ENCODE measurements at places on chromosomes 2 and 18.

GRCh38 chr2:162166174-162166573, 14.1 kb upstream of the GCG start:
- DNase-seq = no peak

DNA sequence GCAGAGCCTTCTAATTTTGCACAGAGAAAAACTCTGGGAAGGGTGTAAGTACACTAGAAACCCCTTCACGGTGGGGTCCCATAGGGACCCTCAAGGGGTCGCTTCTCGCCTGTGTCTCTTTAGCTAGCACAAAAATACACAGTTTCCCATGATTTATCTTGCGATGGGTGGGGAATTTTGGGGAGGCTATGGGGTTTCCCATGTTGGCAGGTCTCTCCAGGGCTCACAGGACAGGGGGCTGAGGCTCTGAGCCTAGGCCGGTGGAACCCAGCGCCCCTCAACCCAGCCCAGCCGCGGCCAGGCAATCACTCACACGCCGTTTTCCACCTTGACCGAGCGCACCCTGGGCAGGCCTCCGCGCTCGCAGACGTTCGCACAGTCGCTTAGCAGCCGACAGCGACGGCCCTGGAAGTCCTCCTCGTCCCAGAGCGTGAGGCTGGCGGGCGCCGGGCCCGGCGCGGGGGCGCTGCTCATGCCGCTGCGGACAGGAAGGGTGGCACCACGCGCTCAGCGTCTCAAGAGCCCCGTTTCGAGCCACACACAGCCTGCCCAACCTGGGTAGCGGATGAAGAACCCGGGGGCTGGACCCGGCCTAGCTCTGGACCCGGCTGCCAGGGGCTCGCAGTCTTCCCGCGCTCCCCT, 398 bp downstream of the CRYBA2 start:
- DNase-seq = peak; percentile 61

DNA sequence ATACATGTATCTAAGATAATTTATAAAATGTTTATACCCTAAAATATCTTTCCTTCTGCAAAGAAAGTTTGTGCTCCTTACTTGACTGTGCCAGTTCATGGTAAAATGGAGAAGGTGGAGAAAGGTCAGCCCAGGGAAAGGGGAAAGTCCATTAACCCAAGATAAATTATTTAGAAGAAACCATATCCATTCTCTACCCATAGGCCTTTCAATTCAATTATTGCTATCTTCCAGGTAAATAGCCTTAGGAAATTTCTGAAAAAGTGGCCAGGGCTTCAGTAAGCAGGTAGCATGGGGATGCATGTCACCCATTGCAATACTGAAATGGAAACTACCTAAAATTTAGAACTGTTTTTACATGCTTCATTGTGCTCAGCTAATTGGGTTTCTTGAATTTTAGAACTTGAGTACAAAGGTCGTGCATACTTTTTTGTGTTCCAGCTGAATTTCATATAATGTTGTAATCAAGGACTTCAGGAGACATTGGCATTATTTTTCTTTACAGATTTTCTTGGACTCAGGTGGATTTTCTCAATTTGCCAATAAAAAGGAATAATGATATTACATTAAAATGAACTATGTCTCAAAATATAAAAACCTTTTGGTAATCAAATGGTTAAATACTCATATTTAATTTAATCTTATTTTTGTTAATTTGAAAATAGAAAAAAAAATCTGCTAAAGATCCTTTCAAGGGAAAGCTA, 124.9 kb downstream of the CSRNP3 start:
- DNase-seq = no peak

GRCh38 chr2:43131051-43131889, 95.1 kb downstream of the ZFP36L2 start:
- no peak for DNase-seq

DNA sequence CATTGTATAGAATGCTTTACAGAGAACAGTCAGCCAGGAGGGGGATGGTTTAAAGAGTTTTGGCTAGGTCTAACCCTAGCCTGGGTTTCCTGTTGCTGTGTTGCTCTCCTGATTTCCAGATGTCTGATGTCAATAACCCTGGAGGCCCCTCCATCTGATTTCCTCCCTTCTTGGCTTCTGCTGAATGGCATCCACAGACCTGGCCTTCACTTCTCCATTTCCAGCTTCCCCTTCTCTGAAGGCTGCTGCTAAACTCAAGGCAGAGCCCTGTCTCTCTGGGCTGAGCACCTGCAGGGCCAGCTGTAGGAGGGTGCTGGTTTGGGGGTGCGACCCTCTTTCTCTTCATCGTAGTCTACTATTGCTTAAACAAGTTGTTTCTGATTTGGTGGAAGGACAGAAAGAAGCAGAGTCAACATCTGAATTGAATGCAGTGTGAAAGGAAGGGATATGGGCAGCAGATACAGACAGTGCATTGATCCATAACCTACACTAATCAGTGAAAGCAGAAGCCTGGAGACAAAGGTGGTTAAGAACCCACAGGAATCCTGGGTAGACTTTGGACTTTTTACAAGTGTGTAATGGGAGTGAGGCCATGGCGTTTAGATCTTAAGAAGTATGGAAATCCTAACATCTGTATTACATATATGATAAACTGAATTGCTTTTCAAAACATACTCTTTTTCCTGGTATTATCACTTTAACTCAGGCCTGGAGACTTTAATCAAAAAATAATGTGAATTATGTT, 153.6 kb downstream of the HRH4 start:
- DNase-seq = no peak

GRCh38 chr2:204437815-204438756, 107.2 kb upstream of the PARD3B start:
- no peak for DNase-seq

- no peak for DNase-seq
Measured at GRCh38 chr2:6667326-6667725, 198.4 kb downstream of the CMPK2 start.

GRCh38 chr18:28588884-28589549, 412.1 kb upstream of the CDH2 start:
- DNase-seq = no peak

DNA sequence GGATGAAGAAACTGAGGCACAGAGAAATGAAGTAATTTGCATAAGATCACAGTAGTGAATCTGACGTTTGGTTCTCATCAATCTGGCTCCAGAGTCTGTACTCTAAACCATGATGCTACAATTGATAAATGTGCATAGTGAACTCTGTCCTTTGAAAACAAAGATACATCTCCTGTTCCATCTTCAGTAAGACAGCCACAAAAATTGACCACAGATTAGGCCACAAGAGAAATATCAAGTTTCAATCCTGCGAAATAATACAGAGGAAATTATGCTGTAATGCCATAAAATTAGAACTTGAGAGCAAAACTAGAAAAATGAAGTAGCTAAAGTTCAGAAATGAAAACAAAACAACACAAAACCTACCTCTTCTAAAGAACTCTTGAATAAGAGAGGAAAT, 28.4 kb downstream of the FAM98A start:
- DNase-seq = no peak

DNA sequence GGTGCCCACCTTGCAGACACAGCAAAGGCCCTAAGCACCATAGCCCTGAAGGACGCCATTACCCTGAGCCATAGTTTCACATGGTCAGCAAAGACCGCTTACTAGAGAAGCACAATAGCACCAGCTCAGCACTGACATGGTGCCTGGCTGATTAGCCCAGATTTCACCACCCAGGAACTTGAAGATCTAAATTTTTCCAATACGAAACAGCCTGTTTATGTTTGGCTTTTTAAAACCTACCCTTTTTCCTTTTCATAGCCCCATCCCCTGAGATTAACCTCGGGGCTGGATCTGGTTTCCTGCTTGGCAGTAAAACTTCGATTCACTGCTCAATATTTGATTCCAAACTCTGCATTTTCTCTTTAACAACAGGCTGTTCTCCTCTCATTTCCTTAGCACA, 158.5 kb upstream of the PID1 start:
- DNase-seq = no peak

- DNase-seq = no peak
Measured at GRCh38 chr2:123179526-123179925, 845.6 kb upstream of the CNTNAP5 start.

DNA sequence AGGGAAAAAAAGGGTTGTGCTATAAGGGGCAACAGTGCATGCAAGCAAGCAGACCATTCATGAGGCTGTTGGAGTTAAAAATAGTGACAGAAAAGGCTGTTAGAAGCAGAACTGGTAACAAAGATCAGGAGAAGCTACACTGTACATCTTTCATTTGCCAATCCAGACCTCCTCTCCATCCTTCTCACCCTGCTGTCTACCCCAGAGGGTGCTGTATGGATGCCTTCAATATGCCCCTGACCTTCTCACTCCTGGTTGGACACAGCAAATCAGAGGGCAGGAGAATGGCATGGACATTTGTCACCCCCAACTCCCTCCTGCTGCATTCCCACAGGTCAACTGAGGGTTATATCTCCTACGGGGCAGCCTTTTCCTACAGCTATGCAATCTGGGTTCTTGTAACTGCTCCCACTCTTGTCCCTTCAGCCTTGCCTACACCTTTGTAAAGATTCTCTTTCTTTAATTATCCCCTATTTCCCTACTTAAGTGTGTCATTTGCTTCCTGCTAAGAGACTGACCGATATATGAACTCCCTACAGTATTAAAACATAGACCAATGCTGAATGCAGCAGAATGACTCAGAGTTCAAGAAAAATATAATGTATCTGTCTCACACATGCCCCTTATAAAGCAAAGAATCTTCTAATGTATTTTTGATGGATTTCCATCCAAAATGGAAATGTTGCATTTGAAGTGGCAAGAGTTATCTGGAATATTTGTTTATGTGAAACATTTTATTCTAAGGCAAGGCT, 169.2 kb upstream of the NCKAP5 start:
- DNase-seq = no peak

- DNase-seq = no peak
Measured at GRCh38 chr2:200777275-200777674, 34.4 kb upstream of the BZW1 start.

GRCh38 chr18:5868218-5868854, 27.0 kb downstream of the TMEM200C start:
- DNase-seq = peak; percentile 55

DNA sequence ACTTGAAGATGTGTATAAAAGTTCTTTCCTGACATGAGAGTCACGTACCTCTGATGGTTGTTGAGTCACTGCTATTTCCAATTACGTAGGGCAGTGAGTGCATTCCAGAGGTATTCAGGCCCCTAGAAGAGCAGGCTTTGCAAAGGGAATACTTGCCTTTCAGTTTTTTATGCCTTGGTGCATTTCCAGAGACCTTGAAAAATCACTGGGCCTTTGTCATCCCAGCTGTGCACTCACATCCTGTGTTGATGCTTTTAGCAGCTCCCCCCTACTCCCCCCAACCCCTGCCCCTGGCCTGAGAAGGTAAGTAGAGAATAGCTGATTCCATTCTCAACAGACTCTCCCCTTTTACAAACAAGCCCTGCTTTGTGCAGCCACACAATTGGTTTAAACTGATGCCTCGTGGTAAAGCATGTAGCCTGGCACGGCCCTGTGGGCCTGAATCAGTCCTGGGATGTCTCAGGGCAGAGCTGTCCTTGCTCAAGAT, 174.2 kb downstream of the PRPF40A start:
- peak; percentile 27 for DNase-seq

DNA sequence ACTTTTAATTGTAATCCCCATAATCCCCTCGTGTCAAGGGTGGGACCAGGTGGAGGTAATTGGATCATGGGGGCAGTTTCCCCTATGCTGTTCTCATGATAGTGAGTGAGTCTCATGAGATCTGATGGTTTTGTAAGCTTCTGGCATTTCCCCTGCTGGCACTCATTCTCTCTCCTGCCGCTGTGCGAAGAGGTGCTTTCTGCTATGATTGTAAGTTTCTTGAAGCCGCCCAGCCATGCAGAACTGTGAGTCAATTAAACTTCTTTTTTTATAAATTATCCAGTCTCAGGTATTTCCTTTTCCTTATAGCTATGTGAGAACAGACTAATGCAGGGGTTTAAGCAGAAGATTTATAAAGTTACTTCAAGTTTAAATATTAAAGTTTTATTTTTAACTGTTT, 655.2 kb downstream of the EPHA4 start:
- no peak for DNase-seq

DNA sequence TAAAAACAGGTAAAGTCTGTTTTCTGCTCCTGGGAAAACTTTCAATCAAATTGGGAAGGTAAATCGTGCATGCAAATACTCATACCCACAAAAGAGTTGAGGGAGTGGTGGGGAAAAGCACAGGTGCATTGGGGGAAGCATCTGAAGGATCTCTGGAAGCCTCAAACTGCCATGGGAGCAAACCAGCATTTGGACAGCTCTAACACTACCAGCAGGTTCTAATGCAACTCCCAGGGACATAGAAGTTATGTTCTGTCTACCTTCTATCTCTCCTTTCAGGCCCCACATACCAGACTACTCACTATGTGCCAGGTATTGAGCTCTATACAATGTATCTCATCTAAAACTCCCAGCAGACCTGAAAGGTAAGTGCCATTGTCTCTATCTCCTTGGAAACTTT, 933.7 kb downstream of the NRXN1 start:
- no peak for DNase-seq

GRCh38 chr18:11119959-11120587, 29.3 kb downstream of the PIEZO2 start:
- no peak for DNase-seq

Measured in retina (tissue), 1 donor.